ENCODE measurements at places on chromosomes 3 and 15.

GRCh38 chr3:33829720-33830119 is 31.3 kb downstream of the PDCD6IP start:
- DNase-seq, result no peak

DNA sequence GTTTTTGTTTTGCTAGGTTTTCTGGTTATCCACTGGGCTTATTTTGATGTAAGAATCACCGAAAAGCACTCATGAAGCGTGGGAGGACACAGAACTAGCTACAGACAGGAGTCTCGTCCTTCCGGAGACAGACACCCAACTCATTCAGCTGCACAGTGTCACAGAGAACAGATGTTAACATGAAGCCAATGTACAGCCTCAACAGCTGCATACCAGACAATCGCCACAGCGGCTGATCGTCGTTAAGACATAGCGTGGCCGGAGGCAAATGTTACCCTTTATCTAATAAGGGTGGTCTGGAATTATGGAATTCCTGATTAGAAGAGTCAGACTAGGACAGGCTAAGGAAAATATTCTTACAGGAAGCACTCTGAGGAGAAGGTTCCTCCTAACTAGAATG is 1.1 kb upstream of the PYGO1 start:
- no peak for DNase-seq

DNA sequence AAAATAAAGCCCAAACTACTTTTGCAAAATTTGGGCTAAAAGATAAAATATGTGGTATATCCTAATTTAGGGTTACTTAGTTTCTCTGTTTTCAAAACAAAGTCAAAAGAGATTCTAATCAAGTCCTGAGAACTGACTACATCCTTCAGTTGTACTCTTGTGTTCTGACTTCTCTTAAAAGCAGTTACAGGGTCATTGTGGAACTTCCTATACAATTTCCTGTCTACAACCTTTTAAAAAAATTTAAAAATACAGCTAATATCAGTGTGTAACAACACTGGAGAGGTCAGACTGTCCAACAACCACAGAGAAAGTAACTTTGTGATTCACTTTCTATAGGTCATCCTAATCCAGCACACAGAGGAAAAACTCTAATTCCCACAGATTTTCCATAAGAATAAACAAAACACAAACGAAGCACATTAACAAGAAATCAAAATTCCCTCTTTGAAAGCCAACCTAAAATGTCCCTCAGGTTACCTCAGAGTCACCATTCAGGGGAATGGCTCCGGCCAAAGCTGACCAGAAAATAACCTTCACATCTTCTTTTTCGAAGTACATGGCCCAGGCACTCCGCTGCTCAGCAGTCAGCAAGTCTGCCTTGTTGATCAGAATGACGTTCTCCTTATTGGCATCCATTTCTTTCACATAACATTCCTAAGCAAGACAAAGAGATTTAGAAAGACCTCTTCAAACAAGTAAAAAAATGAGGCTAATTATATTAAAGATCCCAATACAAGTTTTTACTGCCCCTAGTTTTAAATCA is 13.3 kb downstream of the LSG1 start:
- DNase-seq, result no peak

GRCh38 chr3:105885256-105885655 is 16.4 kb upstream of the CBLB start:
- no peak for DNase-seq

DNA sequence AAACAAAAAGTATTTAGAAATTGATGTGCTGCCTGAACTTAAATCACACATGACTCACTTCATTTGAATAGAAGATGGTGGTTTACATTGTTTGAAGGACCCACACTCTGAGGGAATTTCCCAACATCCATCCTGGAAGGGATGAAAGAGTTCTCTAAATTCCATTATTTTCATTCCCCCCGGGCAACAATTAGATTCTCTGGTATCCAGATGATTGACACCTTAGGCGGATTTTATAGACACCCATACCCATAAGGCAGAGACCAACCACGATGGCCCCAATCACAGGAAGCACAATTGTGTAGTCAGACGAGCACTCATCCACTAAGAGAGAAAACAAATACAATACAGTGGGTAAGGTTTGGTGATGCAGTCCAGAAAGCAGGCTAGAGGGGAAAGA is 24.6 kb upstream of the MCCC1 start:
- DNase-seq, result no peak

DNA sequence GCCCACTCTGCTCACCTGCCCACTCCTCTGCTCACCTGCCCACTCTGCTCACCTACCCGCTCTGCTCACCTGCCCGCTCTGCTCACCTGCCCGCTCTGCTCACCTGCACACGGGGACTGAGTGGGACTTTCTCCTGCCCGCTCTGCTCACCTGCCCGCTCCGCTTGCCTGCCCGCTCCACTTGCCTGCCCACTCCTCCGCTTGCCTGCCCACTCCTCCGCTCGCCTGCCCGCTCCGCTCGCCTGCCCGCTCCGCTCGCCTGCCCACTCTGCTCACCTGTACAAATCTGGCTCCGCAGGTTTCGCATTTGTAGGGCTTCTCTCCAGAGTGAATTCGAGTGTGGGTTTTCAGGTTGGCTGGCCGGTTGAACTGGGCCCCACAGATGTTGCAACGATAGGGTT is 20.0 kb downstream of the BCL6 start:
- DNase-seq, result no peak

GRCh38 chr3:197083486-197083885 is 53.9 kb upstream of the MELTF start:
- no peak for DNase-seq

- DNase-seq, result peak; percentile 30
Measured at GRCh38 chr3:151871639-151872468, 1.6 kb upstream of the SUCNR1 start.

DNA sequence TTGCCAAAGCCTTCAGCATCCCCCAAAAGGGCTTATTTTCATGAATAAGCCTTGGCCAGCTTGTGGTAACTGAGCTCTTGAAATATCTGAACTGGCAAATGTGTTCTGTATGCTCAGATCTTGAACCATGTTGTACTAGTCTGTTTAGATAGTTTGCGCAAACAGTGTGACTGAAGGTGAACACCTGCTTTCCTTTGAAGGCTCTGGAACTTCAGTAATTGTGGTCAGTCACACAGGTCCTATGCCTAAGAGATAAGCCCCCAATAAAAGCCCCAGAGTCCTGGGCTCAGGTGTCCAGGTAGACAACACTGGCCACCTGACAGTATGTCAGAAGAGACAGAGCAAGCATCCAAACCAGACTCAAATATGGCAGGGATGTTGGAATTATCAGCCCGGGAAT is 5.4 kb downstream of the TUBGCP5 start:
- DNase-seq, result no peak

DNA sequence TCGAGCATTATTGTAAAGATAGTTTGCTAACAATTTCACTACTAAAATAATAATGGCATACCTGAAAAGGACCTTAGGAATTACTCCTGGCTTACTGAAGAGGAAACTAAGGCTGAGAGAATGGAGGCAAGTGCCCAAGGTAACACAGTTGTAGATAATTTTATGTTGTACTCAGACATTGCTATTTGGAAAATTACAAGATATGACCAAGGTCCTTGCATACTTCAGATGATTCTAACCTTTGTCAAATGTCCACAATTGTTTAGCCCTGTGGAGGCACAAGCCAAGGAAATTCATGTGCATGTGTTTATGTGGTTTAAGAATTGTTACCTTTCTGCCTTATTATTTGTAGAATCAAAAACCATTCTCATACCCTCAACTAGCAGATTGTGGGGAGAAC is 105.7 kb downstream of the TUSC7 start:
- no peak for DNase-seq

DNA sequence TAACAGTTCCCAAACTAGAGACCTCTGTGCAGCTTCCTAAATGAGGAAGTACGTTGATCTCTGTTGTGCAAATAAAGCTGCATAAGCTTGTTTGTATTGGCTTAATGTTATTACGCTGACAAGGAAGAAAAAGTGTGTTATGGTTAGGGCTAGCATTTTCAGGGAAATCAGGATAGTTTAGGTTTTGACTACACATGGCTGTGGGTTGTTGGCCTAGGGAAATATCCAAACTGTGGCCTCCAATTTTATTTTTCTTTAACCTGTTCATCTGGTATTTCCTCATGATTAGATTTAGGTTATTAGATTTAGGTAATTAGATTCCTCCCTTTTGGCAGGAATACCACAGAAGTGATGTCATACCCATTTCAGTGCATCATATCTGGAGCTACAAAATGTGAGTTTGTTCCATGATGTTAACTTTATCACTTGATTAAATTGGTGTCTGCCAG is 8.7 kb upstream of the MCCC1 start:
- peak; percentile 25 for DNase-seq

DNA sequence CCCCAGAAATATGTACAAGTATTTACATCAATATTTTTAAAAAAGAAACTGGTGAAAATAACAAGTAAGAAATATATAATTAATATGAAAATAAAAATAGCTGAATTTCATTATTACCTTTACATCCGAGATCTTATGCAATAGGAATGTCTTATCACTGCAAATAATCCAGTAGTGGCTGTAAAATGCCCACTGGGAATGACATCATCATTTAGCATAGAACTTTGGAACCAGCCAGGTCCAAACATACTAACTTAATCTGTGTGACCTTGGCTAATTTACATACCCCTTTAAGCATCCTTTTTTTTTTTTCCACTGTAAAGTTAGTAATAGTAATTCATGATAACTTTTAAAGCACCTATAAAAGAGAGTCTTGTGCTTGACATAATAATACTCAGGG is 611.7 kb downstream of the ZIC1 start:
- DNase-seq, result no peak

- DNase-seq, result no peak
Measured at GRCh38 chr3:65877160-65877559, 161.6 kb downstream of the MAGI1 start.

- no peak for DNase-seq
Measured at GRCh38 chr3:39133822-39134221, 19.6 kb downstream of the CSRNP1 start.

- DNase-seq, result no peak
Measured at GRCh38 chr15:91384189-91384730, 284.2 kb downstream of the SV2B start.

- DNase-seq, result no peak
Measured at GRCh38 chr3:167346171-167346570, 33.9 kb downstream of the ZBBX start.

- no peak for DNase-seq
Measured at GRCh38 chr3:106124818-106125217, 256.0 kb upstream of the CBLB start.

GRCh38 chr3:109899925-109900324 is 562.6 kb upstream of the DPPA4 start:
- DNase-seq, result no peak

- no peak for DNase-seq
Measured at GRCh38 chr3:182138393-182138792, 426.7 kb downstream of the SOX2 start.

- no peak for DNase-seq
Measured at GRCh38 chr3:57889807-57890206, 118.4 kb upstream of the FLNB start.

DNA sequence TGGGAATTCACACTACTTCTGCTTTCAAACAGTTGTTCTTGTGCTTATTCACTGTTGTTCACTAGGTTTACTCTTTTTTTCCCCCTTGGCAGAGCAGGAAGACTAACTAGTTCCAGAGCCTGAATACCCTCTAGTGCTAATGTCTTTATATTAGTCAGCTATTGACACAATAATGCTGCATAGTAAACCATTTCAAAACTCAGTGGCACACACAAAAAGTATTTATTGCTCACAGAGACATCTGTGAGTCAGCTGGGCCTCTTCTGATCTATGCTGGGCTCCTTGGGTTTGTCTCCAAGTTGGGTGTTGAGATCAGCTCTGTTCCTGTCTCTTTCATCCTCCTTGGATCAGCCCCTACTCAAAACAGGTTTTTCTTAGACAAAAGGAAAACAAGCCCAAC is 51.1 kb downstream of the RSRC1 start:
- no peak for DNase-seq

DNA sequence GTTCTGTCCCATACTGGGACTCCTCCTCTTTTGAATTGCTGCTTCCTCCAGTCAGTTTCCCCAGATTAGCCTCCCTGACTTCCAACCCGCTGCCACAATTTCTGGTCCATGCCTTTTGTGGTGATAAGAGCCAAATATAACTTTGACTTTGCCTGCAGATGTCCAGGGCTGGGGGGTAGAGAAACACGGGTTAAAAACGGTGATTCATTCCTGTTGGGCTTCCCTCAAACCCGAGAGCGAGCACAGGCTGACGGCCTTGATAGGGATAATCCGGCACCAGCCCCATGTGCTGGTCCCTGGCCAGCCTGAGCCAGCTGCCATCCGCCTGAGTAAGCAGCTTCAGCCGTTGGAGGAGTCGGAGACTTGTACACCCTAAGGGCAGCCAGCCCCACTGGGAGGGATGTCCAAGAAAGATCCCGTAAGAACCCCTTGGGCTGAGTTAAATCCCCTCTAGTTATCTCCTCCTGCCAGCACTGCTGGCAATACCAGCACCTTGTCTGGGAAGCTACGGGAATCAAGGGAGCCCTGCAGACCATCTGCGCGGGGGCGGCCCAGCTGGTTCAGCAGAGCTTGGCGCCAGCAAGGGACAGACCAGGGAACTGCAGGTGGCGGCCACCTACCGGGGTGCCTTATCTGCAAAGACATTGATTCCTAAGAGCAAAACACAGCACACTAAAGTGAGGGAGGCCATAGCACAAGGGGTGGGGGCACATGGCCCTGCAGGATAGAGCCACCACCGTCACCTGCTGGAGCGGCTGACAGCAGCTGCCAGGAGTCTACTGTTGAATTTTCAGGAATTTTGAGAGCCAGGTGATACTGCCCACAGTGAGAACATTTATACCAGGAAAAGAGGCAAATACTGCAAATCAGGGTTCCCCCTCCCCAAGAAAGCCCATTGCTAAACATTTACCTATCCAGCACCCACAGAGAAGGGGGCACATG is 18.1 kb downstream of the CSPG4 start:
- DNase-seq, result peak; percentile 74

Data from small intestine (tissue), 16 donors.